Activated T-cell treated with anti-CD3 and anti-CD28 coated beads, Interleukin-2, amount 50 U/mL, for 4 hours (primary cell): ENCODE measurements at places on chromosomes 13 and 19.

- DNase-seq = peak; percentile 48
These were observed 127.0 kb downstream of the IER2 start for GRCh38 chr19:13277104-13277809.

- DNase-seq = no peak
These were observed 5.3 kb downstream of the CARM1 start for GRCh38 chr19:10876459-10877240.

DNA sequence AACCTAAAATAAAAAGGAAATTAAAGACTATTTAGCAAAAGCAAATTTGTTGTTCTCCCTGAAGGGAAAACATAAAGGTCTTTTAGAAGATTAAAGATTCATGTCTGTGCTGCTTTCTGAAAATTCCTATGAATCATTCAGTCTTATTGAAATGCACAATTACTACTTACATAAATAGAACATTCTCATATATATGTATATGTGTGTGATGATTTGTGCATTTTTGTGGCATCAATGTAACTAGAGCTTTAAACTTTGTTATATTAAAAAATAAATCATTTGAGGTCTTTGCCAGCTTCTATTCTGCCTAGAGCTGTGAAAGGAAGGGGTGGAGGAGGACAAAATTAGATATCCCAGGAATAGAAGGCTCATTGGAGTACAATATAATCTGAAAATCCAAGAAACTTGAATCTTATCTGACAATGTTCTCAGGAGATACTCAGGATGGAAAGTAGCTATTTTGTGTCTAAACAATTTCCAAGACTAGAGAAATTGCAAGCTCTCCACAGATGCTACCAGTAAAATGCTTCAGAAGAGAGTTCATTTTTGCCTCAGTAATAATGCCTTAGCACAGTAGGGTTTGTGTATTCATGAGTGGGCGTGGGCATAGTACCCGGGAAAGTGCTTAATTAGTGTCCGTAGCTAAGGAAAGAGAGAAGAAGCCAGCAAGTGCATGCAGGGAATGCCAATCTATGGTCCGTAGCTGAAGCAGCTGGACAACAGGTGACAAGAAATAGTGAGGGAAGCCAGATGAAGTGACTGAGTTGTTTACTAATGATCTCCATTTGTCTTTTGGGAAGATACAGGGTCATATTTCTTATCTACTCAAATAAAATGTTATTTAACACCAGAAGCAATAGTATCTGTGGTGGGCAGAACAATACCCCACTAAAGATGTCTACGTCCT is 395.5 kb upstream of the NBEA start:
- DNase-seq = no peak

GRCh38 chr13:38321654-38322053 is 28.0 kb upstream of the UFM1 start:
- DNase-seq = no peak

DNA sequence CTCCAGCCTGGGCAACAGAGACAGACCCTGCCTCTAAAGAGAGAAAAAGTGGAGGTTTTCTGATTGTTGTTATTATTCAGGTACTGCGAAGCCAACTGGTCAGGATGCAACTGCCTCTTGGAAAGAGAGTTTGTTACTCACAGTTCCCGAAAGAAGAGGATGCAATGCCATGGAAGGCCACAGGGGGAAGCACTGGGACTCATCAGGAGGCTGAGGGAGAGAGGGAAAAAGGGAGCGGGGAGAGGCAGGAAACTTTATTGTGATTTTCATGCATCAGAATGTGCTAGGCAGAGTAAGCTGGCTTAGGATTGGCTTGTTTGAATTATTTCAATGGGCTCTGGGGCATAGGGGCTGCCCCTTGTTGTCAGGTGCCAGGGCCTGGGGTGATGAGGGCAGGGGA is 27.6 kb downstream of the MYO9B start:
- no peak for DNase-seq
